ENCODE measurements at places on chromosomes 12 and 14. TPM values are rescaled to one million over a fixed set of nuclear protein-coding genes. Genes with fewer than 3 reads are reported as not detected.

Gene TAS2R31
- total RNA-seq, result 2.0 TPM

Gene PTGDR
- 1.7 TPM for total RNA-seq

GRCh38 chr14:68547305-68548193 lies 245.3 kb downstream of the ZFP36L1 start:
- DNase-seq, result no peak

DNA sequence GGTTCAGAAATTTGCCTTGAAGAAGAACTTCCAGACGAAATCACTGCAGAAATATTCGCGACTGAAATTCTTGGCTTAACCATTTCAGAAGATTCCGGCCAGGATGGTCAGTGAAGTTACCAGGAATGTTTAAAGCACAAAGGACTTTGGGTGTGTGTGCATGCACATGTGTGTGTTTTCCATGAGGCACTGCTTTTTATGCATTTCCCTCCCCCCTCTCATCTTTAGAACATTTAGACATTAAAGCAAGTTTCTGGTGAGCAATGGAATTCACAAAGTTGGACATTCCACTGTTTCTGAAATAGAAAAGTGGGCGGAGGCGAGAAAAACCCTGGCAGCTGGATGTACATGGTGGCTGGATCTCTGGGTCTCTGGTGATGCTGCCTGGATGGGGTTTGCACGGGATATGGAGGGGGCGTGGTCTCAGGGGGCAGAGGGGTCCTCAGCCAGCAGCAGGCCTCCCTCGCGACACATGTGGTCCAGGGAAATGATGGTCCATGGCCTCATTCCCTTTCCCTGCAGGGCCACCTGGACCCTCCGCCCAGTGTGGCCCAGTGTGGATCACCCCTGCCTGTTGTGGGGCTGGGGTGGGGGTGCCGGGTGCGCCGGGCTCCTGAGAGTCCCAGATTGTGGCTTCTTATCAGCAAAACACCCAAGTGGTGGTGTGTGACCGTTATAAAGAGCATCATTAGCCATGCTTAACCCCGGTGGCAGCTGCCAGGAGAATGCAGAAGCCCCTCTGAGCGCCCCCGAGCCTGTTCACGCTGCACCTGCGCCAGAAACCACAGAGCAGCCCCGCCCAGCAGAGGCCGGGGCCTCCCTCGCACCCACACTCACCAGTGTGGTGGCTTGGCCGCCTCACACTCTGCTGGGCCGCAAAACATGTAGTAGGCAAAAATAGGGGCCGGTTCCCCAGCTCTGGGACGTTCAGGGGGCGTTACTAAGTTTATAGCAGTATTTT lies 17.8 kb upstream of the BCL7A start:
- DNase-seq, result no peak

GRCh38 chr12:25083211-25083610 lies 111.7 kb downstream of the DNAI7 start:
- DNase-seq, result no peak

GRCh38 chr14:83908419-83908818 lies 1621.5 kb upstream of the FLRT2 start:
- no peak for DNase-seq
